ENCODE measurements at places on chromosomes 3 and 15. TPM values are rescaled to one million over a fixed set of nuclear protein-coding genes. Genes with fewer than 3 reads are reported as not detected.
A peak's percentile ranks its signal among the peaks of the same experiment; 100 is the strongest.

DNA sequence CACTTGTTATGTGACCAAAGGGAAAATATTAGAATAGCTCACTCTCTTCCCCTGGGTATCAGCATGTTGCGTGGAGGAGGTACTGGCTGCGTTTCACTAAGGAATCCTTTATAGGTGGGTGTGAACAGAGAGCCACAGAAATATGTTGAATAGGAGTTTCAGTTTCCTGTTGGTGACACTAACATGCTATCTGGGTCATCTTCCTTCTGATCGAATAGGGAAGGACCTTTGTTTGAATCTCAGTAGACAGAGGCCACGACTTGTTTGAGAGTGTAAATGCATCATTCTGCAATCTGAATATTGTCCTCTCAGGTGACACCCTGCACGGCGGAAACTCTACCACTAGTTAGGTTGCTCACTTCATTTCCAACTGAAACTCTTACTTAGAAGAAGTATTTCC, 157.9 kb upstream of the SLC2A2 start:
- H3K4me3 ChIP-seq: no peak overlapping the region
- no peak for DNase-seq
- no peaks in the 10 kb centered on the region for H3K36me3 ChIP-seq
- H3K27ac ChIP-seq: no peak overlapping the region
- H3K27me3 ChIP-seq: no peaks in the 10 kb centered on the region

- no peak for DNase-seq
- H3K4me3 ChIP-seq: no peak overlapping the region
- no peak overlapping the region for H3K27ac ChIP-seq
- no peaks in the 10 kb centered on the region for H3K36me3 ChIP-seq
- no peaks in the 10 kb centered on the region for H3K4me1 ChIP-seq
Observed at GRCh38 chr15:48300038-48300437, 31.2 kb upstream of the DUT start.

DNA sequence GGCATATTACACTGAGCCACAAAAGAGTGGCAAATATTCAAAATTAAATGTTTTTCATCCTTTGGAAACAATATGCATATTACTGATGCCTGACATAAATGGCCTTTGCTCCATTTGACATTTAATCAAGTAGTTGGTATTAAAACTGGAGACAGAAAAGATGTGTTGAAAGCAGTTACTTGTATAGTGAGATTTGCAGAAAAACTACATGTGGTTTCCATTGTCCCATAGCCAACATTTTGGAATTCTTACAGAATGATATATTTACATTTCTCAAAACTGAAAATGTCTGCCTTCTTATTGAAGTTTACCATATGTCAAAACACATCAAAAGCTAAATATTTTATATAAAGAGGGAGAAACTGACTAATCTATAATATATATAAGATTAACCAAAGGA, 21.6 kb downstream of the SHOX2 start:
- no peaks in the 10 kb centered on the region for H3K36me3 ChIP-seq
- H3K27ac ChIP-seq: no peak overlapping the region
- no peak overlapping the region for H3K4me3 ChIP-seq

DNA sequence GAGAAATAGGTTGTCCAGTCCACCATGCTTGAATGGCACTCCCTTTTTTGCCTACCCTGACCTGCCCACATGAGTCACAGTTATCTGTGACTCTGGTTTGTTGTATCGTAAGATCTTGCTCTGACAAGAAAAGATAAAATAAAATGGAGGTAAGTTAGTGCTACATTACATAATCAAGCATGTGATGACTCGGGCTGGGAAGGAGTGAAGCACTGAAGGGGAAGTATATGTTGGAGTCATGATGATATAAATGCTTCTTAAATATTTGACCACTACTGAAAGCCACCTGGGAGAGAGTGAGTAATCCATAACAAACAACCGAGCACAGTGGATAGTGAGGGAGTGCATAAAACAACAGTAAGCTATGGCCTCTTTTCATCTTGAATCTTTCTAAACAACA, 124.4 kb downstream of the SHOX2 start:
- H3K27ac ChIP-seq: no peak overlapping the region
- no peaks in the 10 kb centered on the region for H3K4me1 ChIP-seq
- DNase-seq: no peak
- H3K27me3 ChIP-seq: no peaks in the 10 kb centered on the region

GRCh38 chr3:25831578-25831977, 41.7 kb downstream of the OXSM start:
- no peaks in the 10 kb centered on the region for H3K4me1 ChIP-seq
- DNase-seq: no peak
- H3K27ac ChIP-seq: no peak overlapping the region
- H3K27me3 ChIP-seq: no peaks in the 10 kb centered on the region
- H3K36me3 ChIP-seq: no peaks in the 10 kb centered on the region

GRCh38 chr3:188888321-188889053, 283.3 kb upstream of the TPRG1 start:
- H3K4me3 ChIP-seq: no peak overlapping the region
- no peaks in the 10 kb centered on the region for H3K36me3 ChIP-seq
- no peaks in the 10 kb centered on the region for H3K27me3 ChIP-seq
- peaks cover 24% of the 10 kb centered on the region for H3K4me1 ChIP-seq

DNA sequence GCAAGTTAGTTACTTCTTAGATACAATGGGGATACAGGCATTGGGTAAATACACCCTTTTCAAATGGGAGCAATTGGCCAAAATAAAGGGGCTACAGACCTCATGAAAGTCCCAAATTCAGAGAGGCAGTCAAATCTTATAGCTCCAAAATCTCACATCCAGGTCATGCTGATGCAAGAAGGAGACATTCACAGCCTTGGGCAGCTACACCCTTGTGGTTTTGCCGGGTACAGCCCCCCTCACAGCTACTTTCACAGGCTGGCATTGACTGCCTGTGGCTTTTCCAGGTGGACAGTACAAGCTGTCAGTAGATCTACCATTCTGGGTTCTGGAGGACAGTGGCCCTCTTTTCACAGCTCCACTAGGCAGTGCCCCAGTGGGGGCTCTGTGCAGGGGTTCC, 17.5 kb upstream of the PLSCR1 start:
- H3K4me1 ChIP-seq: no peaks in the 10 kb centered on the region
- H3K27me3 ChIP-seq: no peaks in the 10 kb centered on the region
- DNase-seq: no peak
- no peak overlapping the region for H3K4me3 ChIP-seq
- no peaks in the 10 kb centered on the region for H3K36me3 ChIP-seq
- no peak overlapping the region for H3K27ac ChIP-seq

DNA sequence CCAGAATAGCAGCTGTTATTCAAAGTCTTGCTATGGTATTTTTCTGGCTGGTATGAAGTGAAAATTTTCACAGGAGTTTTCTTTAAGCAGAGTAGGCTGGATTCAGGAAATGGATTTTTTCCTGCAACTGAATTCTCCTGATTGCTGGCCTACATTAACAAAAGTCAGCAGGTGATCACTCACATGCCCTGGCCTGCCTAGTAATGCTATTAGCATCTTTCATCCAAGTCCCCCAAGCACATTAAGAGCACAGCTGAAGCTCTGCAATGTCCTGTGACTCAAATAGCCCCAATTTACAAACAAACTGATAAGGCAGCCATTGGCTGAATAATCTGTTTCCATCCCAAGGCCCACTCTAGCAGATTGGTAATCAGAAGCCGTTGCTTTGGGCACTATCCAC, 688.3 kb upstream of the LMCD1 start:
- H3K36me3 ChIP-seq: no peaks in the 10 kb centered on the region
- no peak for DNase-seq
- H3K4me1 ChIP-seq: no peaks in the 10 kb centered on the region
- no peaks in the 10 kb centered on the region for H3K27me3 ChIP-seq
- no peak overlapping the region for H3K27ac ChIP-seq
- H3K4me3 ChIP-seq: no peak overlapping the region

- peak; percentile 20 for DNase-seq
- no peak overlapping the region for H3K27ac ChIP-seq
- H3K36me3 ChIP-seq: no peaks in the 10 kb centered on the region
- H3K4me1 ChIP-seq: peaks cover 4% of the 10 kb centered on the region
- no peak overlapping the region for H3K4me3 ChIP-seq
Observed at GRCh38 chr3:55673764-55674163, 186.7 kb upstream of the WNT5A start.

DNA sequence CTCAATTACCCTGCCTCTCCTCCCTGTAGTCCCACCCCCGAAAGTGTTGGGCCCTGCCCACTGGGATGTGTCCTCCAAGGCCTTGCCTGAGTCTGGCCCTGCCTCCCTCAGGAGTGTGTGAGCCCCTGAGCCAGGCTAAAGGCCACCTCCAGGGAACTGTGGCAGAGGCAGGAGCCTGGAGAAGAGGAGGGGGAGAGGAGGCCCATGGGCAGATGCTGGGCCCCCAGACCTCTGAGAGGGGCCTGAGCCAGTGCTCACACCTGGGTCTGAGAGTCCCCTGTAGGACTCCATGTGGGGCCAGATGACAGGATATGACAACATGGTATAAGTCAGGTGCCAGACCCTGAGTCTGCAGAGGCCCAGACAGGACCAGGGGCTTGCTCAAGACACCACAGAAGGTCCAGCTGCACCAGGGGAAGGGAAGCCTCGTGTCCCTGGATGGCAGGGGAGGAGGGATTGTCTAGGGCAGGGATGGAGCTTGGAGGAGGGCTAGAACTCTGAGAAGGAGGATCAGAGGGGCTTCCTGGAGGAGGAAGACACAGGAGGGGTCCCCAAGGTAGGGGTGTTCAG, 217.9 kb downstream of the TBC1D2B start:
- H3K27me3 ChIP-seq: no peaks in the 10 kb centered on the region
- H3K4me3 ChIP-seq: no peak overlapping the region
- H3K27ac ChIP-seq: no peak overlapping the region
- no peaks in the 10 kb centered on the region for H3K36me3 ChIP-seq
- H3K4me1 ChIP-seq: no peaks in the 10 kb centered on the region

GRCh38 chr15:46416544-46416943, 781.7 kb downstream of the SQOR start:
- no peak for DNase-seq
- H3K4me1 ChIP-seq: no peaks in the 10 kb centered on the region
- H3K27me3 ChIP-seq: no peaks in the 10 kb centered on the region
- no peak overlapping the region for H3K27ac ChIP-seq
- H3K36me3 ChIP-seq: no peaks in the 10 kb centered on the region

DNA sequence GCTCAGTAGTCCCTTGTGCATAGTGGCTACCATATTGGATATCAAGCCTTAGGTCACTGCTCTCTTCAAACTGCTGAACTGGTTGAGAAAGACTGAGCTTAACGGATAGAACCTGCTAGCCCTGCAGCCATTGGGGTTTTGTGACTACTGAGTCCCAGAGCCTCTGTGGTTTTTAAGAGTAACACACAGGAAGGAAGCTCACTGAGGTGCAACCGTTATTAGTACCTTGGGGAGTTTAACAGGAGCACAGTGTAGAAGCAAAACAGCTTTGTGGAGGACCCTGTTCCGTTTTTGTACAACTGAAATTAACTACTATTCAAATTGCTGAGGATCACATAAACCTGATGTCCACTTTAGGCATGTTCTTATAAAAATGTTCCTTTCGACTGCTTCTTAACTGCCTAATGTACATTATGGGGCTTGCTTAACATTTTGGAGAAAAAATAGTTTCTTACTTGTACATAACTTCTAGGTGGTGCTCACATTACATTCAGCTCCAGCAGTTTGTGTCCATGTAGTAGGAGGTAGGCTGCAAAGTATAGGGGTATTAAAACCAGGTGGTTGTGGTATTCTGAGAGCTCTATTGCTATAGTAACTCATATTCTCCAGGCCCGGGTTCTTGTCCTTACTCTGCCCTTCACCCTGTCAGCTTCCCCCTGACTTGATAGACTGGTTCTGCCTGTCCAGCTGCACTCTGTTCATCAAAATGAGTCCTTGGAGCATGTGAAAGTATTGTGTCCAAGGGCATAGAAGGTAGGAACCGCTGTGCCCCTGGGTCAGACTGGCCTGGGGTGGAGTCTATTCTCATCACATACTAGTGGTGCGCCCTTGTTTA, 17.3 kb downstream of the PXK start:
- H3K4me1 ChIP-seq: peaks cover 18% of the 10 kb centered on the region
- H3K27ac ChIP-seq: no peak overlapping the region
- no peak overlapping the region for H3K4me3 ChIP-seq

DNA sequence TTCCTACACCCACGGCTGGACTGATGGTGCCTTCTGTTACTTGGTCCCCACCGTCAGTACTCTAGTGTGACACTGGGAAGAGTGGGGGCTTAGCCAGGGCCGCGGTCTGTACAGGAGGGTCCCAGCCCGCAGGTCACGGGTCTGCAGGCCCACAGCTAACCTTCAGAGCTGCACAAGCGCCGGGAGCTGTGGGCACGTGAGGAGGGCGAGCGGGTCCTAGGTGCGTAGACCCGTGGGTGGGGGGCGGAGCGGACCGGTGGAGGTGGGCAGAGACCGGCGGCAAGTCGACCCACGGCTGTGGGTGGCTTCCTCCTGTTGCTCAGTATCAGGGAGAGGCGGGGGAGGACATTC, 1.2 kb downstream of the TNFAIP8L3 start:
- no peaks in the 10 kb centered on the region for H3K36me3 ChIP-seq
- H3K4me1 ChIP-seq: no peaks in the 10 kb centered on the region
- H3K27me3 ChIP-seq: peaks cover 29% of the 10 kb centered on the region
- H3K27ac ChIP-seq: no peak overlapping the region
- no peak for DNase-seq

DNA sequence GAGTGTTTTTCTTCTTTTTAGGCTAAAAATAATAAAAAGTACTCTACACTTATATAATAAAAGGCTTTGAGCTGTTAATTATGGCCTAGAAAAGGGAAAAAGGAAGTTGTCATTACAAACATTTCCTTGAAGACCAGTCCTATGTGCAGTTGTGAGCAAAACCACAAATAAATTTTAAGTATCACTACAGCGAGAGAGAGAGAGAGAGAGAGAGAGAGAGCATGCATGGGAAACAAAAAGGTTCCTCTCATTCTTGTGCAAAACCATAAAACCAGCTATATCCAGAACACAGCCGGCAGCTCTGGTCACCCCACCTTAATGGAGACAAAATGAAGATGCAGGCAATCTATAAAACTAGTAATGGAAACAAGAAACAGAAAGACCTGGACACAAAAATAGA, 33.6 kb downstream of the HEG1 start:
- no peaks in the 10 kb centered on the region for H3K27me3 ChIP-seq
- H3K4me1 ChIP-seq: peaks cover 27% of the 10 kb centered on the region
- no peaks in the 10 kb centered on the region for H3K36me3 ChIP-seq
- no peak for DNase-seq
- no peak overlapping the region for H3K27ac ChIP-seq
- H3K4me3 ChIP-seq: no peak overlapping the region

DNA sequence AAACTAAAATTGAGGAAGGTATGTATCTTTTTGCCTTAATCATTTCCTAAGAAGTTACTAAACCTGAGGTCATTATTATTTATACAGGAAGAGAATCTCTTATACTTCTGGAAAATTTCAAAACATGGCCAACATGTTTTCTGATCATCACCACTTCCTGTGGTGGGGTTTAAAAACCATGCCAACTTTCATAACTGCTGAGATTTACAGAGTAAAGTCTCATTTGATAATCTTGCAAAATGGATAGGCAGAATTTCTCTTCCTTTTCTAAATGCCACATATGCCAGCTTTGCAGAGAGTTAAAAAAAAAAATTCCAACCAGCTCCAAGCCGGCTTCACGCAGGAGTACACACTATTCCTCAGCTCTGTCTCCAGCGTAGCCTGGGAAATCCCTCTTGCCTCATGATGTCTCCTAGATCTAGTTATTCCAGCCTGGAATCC, 124.3 kb upstream of the SPRED1 start:
- H3K27me3 ChIP-seq: no peaks in the 10 kb centered on the region
- no peaks in the 10 kb centered on the region for H3K4me1 ChIP-seq
- H3K27ac ChIP-seq: no peak overlapping the region
- DNase-seq: no peak
- H3K4me3 ChIP-seq: no peak overlapping the region
- no peaks in the 10 kb centered on the region for H3K36me3 ChIP-seq

Gene GNAT1
- not detected for total RNA-seq

Gene CAV3
- 12.0 TPM for total RNA-seq

Gene HRG
- 1.1 TPM for total RNA-seq

Gene SLC12A1
- total RNA-seq: not detected

Gene P3H2
- total RNA-seq: 4.0 TPM

Gene IP6K1
- 20.8 TPM for total RNA-seq
